ENCODE measurements at places on chromosomes 12 and 14. TPM values are rescaled to one million over a fixed set of nuclear protein-coding genes. Genes with fewer than 3 reads are reported as not detected.

DAO gene
- not detected for total RNA-seq

MYBPC1 gene
- not detected for total RNA-seq

GRCh38 chr14:35883677-35884293, 57.6 kb downstream of the BRMS1L start:
- no peak for DNase-seq

LRRK2 gene
- total RNA-seq: 0.13 TPM

- DNase-seq: no peak
These were observed 668.1 kb downstream of the MED13L start for GRCh38 chr12:115609347-115609746.

DNA sequence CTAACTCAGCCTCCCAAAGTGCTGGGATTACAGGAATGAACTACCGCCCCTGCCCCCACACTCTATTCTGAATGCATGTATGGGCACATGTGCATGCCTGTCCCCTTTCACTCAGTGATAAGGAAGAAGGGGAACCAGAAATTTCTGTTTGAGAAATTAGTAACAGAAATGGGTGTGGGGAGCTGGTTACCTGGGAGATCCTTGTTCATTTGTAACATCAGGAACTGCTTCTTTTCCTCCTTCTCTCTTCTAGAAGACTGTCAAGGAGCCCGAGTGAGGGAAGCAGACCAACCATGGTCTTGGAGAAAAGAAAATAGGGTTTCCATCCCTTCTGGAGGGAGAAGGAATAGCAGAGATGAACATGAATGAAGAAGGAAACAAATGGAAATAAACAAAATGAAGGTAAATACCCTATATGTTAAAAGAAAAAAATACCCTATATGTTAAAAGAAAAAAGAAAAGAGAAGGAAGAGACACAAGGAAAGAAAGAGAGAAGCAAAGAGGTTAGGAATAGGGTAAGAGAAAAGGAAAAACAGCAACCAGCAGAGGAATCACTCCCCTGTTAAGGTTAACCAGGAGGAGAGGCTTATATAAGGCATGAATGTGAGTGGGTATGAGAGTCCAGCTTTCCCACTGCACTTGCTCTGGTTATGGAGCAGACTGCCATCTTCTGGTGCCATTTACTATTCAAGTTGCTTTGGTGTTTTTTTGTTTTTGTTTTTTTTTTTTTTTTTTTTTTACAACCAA, 3.3 kb downstream of the PPP1R3E start:
- DNase-seq: no peak

All from H1 (cell line).